ENCODE measurements at places on chromosomes 3 and 15. TPM values are rescaled to one million over a fixed set of nuclear protein-coding genes. Genes with fewer than 3 reads are reported as not detected.

ADCY5 gene
- not detected for polyA plus RNA-seq

DNA sequence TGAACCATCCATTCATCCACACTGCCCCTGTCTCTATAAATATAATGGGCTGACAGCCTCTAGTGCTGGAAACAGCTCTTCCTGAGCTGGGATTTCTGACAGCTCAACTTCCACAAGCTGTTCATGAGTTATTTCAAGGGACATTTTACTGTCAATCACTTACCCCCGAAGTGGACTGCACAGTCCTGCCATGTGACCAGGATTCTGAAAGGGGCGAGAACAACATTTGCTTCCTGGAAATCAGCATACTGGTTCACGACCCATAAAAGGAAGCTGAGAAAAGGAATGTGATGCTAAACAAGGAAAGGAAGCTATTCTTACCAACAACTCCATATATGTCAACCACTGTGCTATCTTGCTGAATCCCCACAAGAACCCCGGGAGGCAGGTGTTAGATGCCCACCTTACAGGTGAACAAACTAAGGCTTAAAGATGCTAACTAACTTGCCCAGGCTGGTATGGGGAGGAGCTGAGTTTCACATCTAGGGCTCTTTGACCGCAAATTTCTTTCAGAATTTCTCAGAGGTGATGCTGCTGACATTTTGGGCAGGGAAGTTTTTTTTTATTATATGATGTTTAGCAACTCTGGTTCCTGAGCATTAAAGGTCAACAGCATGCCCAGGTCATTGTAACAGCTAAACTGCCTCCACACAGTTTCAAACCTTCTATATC lies 16.5 kb upstream of the REC114 start:
- H3K36me3 ChIP-seq, result no peaks in the 10 kb centered on the region
- no peak overlapping the region for H3K4me3 ChIP-seq
- no peak overlapping the region for H3K27ac ChIP-seq
- H3K4me1 ChIP-seq, result no peaks in the 10 kb centered on the region
- no peak for DNase-seq
- H3K27me3 ChIP-seq, result no peaks in the 10 kb centered on the region

- H3K27ac ChIP-seq, result no peak overlapping the region
- peak; percentile 21 for DNase-seq
- no peaks in the 10 kb centered on the region for H3K27me3 ChIP-seq
- H3K36me3 ChIP-seq, result no peaks in the 10 kb centered on the region
- H3K4me1 ChIP-seq, result peaks cover 7% of the 10 kb centered on the region
Observed at GRCh38 chr15:71237456-71238188, 122.4 kb downstream of the THSD4 start.

GRCh38 chr3:187188931-187189330 lies 8.4 kb upstream of the RTP1 start:
- no peaks in the 10 kb centered on the region for H3K27me3 ChIP-seq
- no peak overlapping the region for H3K4me3 ChIP-seq
- H3K27ac ChIP-seq, result no peak overlapping the region
- H3K4me1 ChIP-seq, result no peaks in the 10 kb centered on the region

DNA sequence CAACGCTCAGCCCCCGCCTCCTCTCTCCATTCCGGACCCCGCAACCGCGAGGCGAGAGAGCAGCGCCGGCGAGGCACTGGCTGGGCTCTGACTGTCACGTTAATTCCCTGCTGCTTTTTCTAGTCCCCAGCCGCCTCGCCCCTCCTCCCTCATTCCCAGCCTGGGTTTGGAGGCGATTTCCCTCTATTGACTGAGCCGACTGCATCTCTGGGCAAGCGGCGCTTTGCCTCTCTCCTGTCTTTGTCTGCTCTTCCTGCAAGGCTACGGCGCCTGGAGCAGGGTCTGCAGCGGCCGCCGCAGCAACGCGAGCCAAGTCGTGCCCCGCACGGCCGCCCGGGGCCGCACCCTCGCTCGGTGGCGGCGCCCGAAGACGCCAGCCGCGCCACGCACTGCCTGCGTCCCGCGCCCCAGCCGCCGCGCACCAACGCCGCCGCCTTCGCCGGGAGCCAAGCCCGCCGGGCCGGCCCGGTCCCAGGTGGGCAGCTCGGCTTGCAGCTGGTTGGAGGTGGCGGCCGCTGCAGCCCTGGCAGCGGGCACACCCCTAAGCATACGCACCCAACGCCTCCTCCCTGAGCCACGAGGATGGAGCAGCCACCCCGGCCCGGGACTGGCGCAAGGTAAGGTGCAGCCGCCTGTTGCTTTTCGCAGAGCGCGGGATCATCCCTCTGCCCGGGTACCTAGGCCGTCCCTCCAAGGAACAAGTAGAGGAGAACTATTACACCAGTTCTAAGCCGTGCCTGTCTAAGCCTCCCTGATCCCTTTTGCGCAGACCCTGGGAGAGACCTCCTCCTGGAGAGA lies at the start of gene LRRC3B:
TSS of gene LRRC3B (plus strand) at position 152 of the 798 bp plus-strand sequence. CDS start 86,901 bp downstream, outside the sequence.
- H3K4me1 ChIP-seq, result no peaks in the 10 kb centered on the region
- no peak for DNase-seq
- peaks cover 1% of the 10 kb centered on the region for H3K27me3 ChIP-seq
- H3K4me3 ChIP-seq, result no peak within 1 kb of the TSS
- no peak within 1 kb of the TSS for H3K27ac ChIP-seq

- H3K36me3 ChIP-seq, result no peaks in the 10 kb centered on the region
- DNase-seq, result no peak
- no peaks in the 10 kb centered on the region for H3K4me1 ChIP-seq
- peaks cover 20% of the 10 kb centered on the region for H3K27me3 ChIP-seq
Observed at GRCh38 chr3:62538691-62539356, 165.5 kb upstream of the FEZF2 start.

- H3K4me3 ChIP-seq, result no peak overlapping the region
- no peak overlapping the region for H3K27ac ChIP-seq
- peaks cover 5% of the 10 kb centered on the region for H3K36me3 ChIP-seq
- H3K4me1 ChIP-seq, result peaks cover 12% of the 10 kb centered on the region
- no peak for DNase-seq
Observed at GRCh38 chr15:44308415-44308814, 19.9 kb downstream of the GOLM2 start.

DNA sequence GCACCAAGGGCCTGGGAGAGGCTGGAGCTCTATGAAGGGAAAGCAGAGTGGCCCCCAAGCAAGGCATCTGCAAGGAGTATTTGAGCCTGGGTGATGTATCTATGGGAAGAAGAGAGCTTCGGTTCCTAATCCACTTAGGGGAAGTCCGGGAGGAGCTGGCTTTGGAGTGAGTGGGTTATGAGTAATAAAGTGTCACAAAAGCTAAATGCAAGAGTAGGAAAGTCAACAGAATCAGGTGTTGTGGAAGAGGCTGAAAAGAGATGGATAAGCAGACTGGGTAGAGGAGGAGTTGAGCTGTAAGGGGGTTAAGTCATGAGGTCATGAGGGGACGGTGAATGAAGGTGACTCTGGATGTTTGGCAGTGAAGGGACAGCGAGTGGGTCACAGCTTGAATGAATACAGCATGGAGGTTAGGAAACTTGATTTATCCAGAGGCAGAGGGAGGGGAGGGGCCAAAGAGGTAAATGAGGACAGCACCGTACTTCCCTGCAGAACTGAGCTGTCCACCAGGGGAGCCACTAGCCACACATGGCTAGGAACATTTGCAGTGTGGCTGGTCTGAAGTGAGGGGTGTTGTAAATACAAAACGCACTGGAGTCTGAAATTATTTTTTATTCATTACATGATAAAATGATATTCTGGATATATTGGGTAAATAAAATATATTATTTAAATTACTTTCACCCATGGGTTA lies 83.3 kb downstream of the ADCY5 start:
- H3K4me1 ChIP-seq, result no peaks in the 10 kb centered on the region
- H3K27ac ChIP-seq, result no peak overlapping the region
- DNase-seq, result peak; percentile 16
- H3K4me3 ChIP-seq, result no peak overlapping the region

DNA sequence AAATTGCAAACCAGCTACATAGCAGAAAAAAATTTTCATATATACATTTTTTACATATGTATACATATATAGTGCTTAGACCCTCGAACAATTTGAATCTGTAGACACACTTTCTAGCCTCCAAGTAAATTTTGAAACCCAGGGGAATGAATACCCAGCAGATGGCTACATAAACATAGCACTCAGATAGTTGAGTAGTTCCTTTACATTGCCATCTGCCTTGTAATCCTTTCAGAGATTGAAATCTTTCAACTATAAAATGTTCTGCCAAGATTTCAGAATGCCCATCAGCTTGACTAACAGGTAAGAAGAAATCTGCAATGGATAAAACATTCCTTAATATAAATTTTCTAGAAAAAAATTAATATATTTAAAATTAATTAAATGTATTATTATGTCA lies 1333.5 kb upstream of the CADM2 start:
- H3K4me1 ChIP-seq, result no peaks in the 10 kb centered on the region
- H3K36me3 ChIP-seq, result no peaks in the 10 kb centered on the region
- no peak overlapping the region for H3K4me3 ChIP-seq
- no peak for DNase-seq
- H3K27me3 ChIP-seq, result no peaks in the 10 kb centered on the region

GRCh38 chr15:95375281-95375680 lies 955.2 kb upstream of the NR2F2 start:
- H3K4me1 ChIP-seq, result no peaks in the 10 kb centered on the region
- H3K36me3 ChIP-seq, result no peaks in the 10 kb centered on the region
- H3K27me3 ChIP-seq, result no peaks in the 10 kb centered on the region
- no peak overlapping the region for H3K4me3 ChIP-seq

DNA sequence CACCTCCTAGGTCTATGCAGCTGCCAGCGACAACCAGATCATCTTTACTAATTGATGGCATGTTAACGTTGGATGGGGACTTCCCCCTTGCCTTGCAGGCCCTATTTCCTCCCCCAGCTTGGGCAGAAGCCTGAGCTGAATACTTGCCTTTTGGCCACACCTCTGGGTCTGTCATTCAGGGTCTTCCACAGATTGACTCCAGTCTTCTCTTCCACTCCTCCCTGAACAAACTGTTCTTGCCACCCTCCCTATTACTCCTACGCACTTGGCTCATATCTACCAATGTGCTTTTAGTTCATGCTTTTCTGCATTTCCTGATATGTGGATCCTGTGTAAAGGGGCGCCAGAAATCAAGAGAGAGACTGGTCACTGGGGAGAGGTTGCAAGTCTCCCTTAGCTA lies 73.5 kb downstream of the DNASE1L3 start:
- H3K27me3 ChIP-seq, result no peaks in the 10 kb centered on the region
- peaks cover 62% of the 10 kb centered on the region for H3K36me3 ChIP-seq
- no peak overlapping the region for H3K27ac ChIP-seq
- no peak for DNase-seq

- H3K27ac ChIP-seq, result no peak overlapping the region
- no peaks in the 10 kb centered on the region for H3K36me3 ChIP-seq
- H3K4me1 ChIP-seq, result peaks cover 56% of the 10 kb centered on the region
Observed at GRCh38 chr3:134341389-134341788, 32.9 kb downstream of the AMOTL2 start.

GRCh38 chr3:56086355-56086754 lies 381.9 kb downstream of the ERC2 start:
- no peaks in the 10 kb centered on the region for H3K27me3 ChIP-seq
- no peaks in the 10 kb centered on the region for H3K36me3 ChIP-seq
- H3K4me3 ChIP-seq, result no peak overlapping the region

GRCh38 chr15:71202712-71203111 lies 87.4 kb downstream of the THSD4 start:
- no peak overlapping the region for H3K4me3 ChIP-seq
- no peaks in the 10 kb centered on the region for H3K36me3 ChIP-seq
- no peak for DNase-seq
- H3K27ac ChIP-seq, result no peak overlapping the region
